T-helper 2 cell (primary cell): ENCODE measurements at places on chromosomes 7 and 10.

- DNase-seq, result no peak
These were observed 11.7 kb downstream of the MAP3K8 start for GRCh38 chr10:30445711-30446110.

GRCh38 chr7:50825465-50825864 is 42.8 kb upstream of the GRB10 start:
- DNase-seq, result no peak

GRCh38 chr7:150564006-150564405 is 3.2 kb upstream of the GIMAP4 start:
- no peak for DNase-seq

DNA sequence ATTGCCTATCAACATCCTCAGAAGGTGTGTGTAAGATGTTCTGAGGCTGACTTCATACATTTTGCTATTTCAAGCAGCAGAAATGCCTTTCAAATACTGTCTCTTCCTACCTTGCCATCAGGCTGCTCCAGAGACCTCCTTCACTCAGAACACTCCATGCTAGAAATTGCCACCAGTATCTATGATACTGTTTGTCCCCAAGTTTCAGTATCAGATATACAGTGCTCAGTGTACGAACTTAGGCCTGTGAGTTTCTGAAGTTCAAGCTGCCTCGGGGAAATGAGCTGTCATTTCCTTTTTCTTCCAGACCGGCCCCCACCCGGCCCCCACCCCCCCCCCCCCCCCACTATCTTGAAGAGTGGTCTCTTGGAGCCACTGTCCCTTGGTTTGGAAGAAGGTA is 373.4 kb upstream of the CHRM2 start:
- DNase-seq, result no peak

DNA sequence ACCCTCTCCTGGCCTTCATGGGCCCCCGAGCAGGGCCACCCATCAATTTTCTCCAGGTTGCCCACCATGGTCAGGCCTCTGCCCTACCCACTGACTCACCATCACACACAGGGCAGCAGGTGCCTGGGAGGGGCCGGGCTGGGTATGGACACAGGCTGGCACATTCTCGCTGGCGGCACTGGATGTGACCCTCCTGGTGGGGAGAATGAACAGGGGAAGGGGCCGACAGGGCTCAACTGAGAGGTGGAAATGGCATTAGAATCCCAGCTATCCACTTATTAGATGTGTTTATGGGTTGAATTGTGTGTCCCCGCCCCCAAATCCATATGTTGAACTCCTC is 16.4 kb downstream of the KCP start:
- no peak for DNase-seq
